ENCODE measurements at places on chromosomes 16 and 17. TPM values are rescaled to one million over a fixed set of nuclear protein-coding genes. Genes with fewer than 3 reads are reported as not detected.

Gene TXNDC17
- 193 TPM for total RNA-seq

DNA sequence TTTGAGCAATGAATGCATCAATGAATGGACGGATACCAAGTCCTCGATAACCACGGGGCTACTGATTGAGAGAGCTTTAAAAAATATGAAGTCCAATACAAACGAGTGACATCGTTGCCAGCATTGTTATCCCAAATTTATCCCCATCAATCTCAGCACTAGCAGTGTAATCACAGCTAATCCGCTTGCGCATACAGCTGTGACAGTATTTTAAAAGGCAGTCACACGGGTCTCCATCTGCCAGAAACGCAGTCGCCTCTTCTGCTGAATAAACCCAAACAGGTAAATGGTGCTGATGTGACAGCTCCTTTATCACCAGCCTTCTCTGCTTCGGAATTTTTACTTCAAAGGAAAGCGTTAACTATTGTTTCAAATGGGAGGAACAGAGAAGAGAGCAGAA, 311.1 kb downstream of the XYLT1 start:
- DNase-seq = no peak

- DNase-seq = no peak
Measured at GRCh38 chr16:60404401-60404800, 1631.8 kb downstream of the CDH8 start.

DNA sequence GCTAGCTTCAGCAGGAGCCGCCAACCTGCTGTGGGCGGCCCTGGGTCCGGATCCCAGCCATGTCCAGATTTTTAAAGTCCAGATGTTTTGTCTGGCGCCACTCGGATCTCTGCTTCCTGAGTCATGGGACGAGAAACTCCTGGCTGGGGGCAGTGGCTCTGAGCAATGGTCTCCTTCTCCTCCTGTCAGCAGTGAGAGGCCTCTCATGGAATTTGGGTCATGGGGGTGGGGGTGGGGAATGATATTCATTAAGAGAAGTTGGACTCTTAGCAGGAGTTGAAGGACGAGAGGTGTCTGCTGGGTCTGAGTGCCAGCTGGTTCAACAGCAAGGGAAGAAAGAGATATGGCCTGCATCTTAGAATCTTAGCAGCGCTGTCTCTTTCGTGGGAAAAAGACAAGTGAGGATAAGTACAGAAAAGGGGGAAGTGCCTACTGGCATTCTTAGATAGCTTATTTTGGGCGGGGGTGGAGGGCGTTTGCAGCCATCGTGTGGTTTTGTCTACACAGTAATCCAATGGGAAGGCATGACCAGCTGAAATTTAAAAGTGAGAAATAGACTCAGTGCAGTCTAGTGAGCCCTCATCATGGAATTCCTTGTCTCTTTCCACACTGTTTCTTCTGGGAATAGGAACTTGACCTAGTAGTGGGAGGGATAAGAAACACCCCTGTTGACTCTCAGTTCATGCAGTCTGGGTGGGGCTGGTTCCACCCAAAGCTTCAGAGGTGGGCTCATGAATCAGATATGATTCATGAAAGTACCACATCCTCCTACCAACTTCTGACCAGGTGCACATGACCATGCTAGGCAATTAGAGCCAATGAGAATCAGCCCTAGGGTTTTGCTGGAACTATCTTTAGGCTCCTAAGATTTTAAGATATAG, 80.5 kb downstream of the MYH13 start:
- DNase-seq = peak; percentile 49

Gene CLDN7
- total RNA-seq = 250 TPM

GRCh38 chr16:81716478-81717225, 62.4 kb upstream of the PLCG2 start:
- no peak for DNase-seq

- no peak for DNase-seq
Measured at GRCh38 chr16:2777903-2778629, 986 bp upstream of the ELOB start.

DNA sequence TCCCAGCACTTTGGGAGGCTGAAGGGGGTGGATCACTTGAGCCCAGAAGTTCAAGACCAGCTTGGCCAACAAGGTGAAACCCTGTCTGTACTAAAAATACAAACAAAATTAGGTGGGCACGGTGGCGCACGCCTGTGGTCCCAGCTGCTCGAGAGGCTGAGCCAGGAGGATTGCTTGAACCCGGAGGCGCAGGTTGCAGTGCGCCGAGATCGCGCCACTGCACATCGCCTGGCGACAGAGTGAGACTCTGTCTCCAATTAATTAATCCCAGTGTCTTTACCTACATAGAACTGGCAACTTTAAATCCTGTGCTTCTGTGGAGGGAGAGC, 1.5 kb upstream of the ELOB start:
- DNase-seq = no peak

DNA sequence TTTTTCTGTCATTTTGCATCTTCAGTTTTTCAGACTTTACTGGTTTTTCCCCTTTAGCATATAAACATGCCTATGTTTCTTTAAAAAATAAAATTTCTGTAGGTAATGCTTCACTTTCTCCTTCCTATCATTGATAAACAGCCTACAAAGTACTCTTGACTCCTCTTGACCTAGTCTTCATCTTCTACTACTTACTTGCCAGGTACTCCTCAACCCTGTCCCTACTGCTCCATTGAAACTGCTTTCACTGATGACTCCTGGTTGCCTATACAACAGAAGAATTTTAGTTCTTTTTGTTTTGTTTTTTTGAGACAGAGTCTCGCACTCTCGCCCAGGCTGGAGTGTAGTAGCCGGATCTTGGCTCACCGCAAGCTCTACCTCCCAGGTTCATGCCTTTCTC, 7.0 kb downstream of the DDX42 start:
- DNase-seq = no peak

Gene OR3A1
- total RNA-seq = 0.14 TPM

DNA sequence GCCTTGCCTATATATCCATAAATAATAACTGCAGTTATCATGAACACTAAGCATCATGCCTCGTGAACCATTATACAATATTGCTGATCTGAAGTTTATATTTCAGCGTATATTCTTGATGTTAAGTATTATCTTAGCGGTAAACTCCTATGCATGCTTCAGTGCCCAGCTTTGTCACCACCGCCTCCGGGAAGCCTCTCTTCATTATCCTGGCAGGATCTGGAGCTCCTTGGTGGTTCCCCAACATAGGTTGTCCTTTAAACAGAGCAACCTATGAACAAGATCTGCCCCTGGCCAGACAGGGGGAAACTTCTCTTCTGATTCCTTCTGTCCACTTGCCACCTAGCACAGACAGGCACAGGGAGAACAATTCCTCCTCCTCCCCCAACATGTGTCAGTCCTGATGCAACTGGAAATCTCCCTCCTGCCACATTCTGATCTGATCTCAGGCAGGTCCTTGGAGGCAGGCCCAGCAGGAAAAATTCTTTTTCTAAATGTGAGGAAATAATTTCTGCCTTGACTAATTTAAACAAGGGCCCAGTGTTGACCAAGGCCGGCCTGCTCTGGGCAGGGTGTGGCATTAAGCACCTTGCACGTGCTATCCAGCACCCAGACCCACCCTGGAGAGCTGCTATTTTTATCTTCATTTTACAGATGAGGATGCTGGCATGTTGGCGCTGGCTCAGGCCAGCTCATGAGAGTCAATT, 22.4 kb downstream of the SPNS2 start:
- DNase-seq = peak; percentile 31

Gene NPIPB6
- not detected for total RNA-seq

DNA sequence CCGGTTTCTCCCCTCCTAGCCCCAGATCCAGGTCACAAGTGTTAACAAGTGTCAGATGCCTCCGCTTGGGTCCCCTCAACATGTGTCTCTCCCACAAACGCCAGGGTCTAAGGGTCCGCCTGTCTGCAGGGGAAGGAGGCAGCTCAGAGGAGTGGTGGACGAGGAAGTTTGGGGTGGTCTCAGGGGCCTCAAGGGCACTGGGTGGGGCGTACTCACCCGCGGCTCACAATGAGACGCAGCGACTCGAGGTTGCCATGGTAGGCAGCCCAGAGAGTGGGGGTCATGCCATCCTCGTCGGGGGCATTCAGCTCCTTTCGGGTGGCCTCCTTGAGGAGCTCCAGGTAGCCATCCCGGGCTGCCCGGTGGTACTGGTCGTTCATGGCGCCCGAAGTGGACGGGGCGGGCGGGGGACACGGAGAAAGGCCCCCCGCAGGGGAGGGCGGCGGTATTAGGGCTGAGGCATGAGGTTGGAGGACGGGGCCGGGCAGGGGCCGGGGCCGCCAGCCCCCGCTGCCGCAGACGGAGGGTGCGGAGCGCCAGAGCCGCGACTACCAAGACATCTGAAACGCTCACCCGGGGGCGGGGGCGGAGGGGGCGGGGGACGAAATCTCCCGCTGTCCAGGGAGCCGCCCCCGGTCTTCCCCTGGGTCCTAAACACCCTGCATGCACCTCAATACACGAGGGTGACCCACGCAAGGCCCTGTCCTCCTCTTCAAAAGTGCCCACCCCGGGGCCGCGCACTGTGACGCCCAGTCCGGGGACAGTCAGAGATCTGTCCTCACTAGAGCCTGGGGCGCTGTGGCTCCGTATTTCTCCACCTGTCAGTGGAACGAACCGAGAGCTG, at the start of gene USH1G:
TSS of gene USH1G (minus strand) at position 562 of the 844 bp plus-strand sequence. CDS start at position 380, 182 bp downstream.
- no peak for DNase-seq

- DNase-seq = no peak
Measured at GRCh38 chr17:64390044-64390443, 616 bp downstream of the PECAM1 start.

Gene HS3ST6
- 0.89 TPM for total RNA-seq

GRCh38 chr16:57618296-57619132, 9.9 kb upstream of the ADGRG1 start:
- DNase-seq = no peak

DNA sequence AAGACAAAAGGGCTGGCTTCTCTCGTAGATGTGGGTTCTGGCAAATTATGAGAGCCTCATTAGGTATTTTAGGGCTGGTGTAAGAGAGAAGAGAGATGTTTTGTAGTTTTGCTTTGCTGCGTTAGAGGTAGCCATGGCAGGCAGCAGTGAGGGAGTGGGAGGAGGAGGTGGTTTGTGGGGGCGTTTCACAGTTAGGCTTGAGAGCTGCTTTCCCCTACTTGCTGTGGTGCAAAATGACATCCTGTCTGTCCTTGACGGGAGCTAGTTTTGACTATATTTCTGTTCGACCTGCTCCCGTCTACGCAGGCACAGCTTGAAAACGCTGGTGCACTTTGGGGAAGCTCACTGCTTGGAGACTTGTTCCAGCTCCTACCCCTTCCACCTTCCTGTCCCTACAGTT, 75.5 kb downstream of the SLC5A11 start:
- no peak for DNase-seq

GRCh38 chr17:42325026-42325425, 36.7 kb downstream of the STAT5A start:
- peak; percentile 71 for DNase-seq

GRCh38 chr16:25317732-25318316, 60.2 kb upstream of the ZKSCAN2 start:
- DNase-seq = no peak

DNA sequence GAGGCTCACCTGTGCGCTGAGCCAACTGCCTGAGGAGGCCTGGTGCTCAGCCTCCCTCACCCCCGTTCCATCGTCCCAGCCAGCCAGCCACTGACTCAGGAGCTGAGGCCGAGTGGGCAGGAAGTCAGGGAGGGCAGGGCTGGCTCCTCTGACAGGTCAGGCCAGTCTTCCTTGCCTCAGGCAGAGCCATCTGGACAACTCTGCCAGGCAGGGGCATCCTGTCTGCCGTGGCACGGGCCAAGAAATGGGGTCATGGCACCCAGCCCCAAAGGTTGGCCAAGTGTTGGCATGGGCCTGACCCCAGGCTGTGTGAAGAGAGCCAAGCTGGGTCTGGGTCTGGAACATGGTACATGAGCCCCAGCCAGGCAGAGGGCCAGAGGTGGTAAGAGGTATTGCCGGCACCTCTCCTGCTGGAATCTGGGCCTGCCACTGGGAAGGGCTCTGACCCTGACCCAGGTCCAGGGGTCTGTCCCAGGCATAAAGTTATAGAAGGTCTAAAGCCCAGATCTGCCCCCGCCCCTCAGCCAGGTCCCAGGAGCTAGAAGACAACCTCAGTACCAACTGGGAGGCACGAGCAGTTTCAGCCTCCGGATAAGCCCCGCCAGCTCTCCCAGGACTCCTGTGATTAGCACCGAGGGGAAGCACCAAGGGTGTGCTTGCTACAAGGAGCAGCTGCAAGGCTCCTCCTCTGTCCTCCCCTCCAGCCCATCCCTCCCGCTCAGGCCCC, 2.5 kb upstream of the VASN start:
- DNase-seq = no peak

DNA sequence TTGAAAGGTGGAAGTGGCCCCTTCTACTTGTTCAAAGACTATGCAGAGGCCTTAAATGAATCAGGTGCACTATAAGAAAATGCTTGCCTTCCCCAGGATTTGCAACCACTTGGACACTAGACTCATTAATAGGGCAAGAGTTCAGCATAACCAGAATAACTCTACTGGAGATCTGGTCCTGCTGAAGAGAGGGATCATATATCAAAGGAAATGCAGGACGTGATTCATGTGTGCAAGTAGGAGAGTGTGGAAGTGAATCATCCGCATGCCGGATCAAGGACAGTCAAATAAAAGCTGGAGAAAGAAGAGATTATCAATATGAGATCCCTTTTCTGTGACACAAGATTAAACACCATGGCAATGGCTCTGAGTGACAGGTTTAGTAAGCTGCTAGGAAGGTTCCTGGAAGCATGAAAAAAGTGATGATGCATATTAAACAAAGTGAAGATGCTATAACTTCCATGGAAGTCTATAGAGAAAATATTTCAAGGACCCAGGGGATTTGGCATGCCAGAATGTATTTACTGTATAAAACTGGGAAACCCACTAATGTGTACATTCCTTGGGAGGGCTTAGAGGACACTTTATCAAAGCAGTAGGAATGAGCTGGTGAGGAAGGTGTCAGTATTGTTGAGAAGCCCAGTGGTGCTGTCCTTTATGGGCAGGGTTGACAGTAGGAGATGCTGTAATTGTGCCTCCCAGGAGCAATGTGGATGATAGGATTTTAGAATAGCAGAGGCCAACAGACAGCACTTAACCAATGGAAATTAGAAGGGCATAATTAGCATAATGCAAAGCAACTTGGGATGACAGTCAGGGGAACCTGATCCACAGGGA, 133.1 kb downstream of the ABCA8 start:
- peak; percentile 86 for DNase-seq

Gene SLC13A2
- not detected for total RNA-seq

Gene WFIKKN1
- 0.08 TPM for total RNA-seq

DNA sequence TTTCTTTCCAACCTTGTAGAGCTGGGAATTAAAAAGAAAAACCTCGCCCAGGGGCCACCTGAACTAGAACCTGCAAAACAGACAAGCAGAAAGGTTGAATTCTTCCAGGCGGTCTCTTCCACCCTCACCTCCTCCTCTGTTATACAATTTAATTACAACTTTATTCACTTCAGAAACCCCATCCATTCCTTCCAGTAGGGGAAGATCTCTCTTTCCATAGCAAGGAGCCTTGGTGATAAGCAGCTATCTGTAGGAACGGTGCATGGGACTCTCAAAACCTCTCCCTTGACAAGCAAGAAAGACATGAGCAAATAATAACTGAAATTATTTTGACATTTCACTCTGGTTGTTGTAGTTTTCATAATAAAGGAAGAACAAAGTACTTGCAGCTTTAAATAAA, 176.0 kb downstream of the RBFOX1 start:
- no peak for DNase-seq

Gene TP53TG3B
- not detected for total RNA-seq

Gene PERCC1
- total RNA-seq = not detected

Gene GAS7
- total RNA-seq = 3.4 TPM

Gene IGF2BP1
- 10.2 TPM for total RNA-seq

All from kidney epithelial cell (primary cell).